ENCODE measurements at places on chromosomes 12 and 14.

- no peak for DNase-seq
These were observed 33.7 kb downstream of the NRDE2 start for GRCh38 chr14:90297876-90298629.

DNA sequence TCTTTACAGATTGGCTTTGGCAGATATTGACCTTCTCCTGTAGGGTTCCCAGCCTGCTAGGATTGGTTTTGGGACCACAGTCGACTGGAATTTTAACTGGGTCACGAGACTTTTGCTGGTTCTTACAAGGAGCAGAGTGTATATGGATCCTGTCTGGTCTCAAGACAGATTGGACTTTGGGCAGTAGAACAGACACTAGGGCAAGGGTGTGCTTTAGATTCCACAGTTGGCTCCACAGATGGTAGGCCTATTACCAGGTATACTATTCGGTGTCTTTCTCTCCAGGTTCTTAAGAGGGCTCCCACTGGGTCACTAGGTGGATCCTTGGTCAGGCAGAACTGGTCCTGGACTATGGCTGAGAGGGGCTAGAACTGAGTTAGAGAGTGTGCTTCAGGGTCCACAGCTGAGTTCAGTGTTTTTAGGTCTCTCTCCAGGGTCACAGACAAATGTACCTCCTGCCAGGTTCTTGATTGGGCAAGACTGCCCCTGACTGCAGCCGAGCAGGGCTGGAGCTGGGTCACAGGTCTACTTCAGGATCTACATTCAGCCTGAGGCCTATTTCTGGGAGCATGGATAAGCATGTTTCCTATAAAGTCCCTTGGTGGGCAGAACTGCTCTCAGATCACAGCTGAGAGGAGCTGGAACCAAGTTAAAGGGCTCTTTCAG, 460.2 kb downstream of the TMEM117 start:
- DNase-seq, result no peak

DNA sequence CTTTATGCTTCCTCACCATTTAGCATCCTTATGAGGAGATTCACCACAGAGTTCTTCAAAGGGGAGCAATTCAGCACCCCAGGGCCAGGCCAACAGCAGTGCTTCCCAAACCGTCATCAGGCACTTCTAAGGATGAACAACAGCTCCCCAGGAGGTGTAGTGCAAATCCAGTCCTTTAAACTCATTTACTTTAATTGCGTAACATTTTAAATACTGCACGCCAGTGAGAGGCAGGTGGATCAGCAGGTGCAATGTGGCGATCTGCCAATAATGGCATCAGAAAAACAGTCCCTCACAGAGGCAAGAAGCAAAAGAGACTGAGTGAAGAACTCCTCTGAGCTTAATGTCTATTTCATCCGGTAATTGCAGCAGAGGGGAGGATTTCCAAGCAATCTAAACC, 770.9 kb upstream of the FOXG1 start:
- DNase-seq, result no peak

DNA sequence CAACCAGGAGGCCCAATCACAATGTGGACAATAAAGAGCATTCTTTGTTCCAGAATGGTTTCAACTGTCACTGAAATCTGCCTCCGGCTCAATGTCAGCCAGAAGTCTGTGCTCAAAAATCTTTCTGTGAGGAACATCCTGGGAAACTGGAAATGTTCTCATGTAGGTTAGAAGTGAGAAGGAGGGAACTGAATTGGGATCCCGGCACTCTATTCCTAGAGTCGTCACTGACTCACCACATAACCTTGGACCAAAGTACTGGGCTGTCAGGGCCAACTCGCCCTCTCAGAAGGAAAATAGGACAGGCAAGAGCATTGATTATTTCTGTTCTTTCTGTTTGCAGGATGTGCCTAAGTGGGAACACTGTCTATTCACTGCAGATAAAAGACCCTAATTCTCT, 57.6 kb downstream of the PRKAB1 start:
- no peak for DNase-seq

GRCh38 chr12:15005064-15005463, 32.2 kb downstream of the PDE6H start:
- DNase-seq, result no peak

DNA sequence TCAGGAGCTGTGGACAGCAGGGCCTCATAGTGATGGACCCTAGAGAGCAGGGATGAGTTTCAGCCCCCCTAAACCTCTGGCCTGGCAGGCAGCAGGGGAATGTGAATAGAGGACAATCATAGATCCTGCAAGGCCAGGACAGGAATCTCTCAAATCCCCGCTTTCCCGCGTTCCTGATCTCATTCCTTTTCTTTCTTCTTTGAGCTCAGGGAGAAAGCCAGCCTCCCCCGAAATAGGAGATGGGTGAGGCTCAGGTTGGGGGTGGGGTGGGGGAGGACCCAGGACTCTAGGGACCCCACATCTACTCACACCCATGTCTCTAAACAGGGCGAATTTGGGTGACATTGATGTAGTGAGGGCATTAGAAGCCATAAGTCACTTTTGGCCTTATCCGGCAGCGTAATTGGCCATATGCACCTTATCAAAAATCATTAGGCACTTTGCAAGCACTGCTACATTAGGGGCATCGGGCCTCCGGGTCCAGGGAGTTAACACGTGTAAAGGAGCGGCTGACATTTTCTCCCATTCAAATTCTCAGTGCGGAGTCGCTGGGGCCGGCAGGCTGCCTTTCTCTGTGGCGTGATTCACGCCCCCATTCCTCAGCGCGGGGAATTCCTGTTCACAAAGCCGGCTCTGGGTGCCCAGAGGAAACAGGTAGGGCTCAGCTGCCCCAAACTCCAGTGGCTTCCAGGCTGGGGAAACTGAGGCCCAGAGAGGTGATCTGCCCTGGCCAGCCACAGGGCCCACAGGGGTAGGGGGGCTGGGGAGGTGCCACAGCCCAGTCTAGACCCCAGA, 1.5 kb downstream of the LHX5 start:
- no peak for DNase-seq

- no peak for DNase-seq
These were observed 83.6 kb upstream of the DIO3 start for GRCh38 chr14:101477648-101478047.

- no peak for DNase-seq
These were observed 72.4 kb downstream of the TMTC1 start for GRCh38 chr12:29711381-29711780.

- DNase-seq, result no peak
These were observed 22.6 kb downstream of the IFNG-AS1 start for GRCh38 chr12:68011882-68012207.

GRCh38 chr12:48021485-48022179, 17.4 kb upstream of the COL2A1 start:
- DNase-seq, result no peak

DNA sequence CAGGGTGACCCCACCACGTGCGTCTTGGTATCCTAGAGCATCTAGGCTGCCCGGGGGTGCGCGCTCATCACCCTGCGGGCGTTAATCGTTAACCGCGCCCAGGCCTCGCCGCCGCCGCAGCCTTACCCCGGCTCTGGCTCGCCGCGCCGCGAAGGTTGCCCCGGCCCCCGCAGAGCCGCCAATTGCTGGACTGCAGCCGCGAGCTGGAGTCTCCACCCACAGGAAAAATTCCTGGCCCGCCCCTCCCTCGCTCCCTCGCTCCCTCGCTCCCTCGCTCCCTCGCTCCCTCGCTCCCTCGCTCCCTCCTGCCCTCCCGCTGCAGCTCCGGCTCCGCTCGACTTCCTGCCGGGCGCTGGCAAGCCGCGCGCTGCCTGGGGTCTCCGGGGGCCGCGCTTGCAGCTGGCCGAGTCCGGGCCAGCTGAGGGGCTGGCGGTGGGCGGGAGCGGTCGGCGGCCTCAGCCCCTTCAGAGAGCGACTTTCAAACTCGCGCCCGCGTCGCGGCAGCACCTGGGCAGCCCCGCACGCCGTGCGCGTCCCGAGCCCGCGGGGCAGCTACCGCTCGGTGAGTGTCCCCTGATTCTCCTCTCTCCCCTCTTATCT, at the start of gene PLEKHG3:
Gene PLEKHG3 (plus strand): TSS at position 282 of the 600 bp plus-strand sequence. CDS start 23,208 bp downstream, outside the sequence.
- peak; percentile 24 for DNase-seq

Measured in activated CD4-positive, alpha-beta T cell treated with anti-CD3 and anti-CD28 coated beads for 4 hours (primary cell).